ENCODE measurements at places on chromosomes 3 and 15.

DNA sequence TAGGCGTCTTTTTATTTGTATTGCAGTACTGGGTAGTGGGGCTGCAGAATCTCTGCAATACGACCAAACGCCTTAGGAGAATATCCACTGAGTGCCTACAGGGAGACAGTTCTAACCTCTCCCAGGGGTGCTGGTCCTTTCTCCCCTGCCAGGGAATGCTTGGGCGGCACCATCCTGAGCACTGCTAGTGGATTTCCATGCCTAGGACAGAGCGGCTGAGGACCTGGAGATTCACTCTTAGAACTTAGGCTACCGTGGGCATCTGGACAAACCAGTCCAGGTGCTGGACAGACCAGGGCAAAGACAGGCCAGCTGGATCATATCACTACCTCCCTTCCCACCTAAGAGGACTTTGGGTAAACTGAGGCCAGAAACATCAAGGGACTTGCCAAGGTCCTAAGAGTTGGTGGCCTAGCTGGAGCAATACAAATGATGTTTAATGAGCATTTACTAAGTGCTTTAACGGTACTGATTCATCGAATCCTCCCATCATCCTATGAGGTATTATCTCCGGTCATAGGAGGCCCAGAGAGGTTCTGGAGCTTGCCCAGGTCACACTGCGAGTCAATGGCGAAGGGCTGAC is 902 bp downstream of the TMEM44 start:
- no peak for DNase-seq

DNA sequence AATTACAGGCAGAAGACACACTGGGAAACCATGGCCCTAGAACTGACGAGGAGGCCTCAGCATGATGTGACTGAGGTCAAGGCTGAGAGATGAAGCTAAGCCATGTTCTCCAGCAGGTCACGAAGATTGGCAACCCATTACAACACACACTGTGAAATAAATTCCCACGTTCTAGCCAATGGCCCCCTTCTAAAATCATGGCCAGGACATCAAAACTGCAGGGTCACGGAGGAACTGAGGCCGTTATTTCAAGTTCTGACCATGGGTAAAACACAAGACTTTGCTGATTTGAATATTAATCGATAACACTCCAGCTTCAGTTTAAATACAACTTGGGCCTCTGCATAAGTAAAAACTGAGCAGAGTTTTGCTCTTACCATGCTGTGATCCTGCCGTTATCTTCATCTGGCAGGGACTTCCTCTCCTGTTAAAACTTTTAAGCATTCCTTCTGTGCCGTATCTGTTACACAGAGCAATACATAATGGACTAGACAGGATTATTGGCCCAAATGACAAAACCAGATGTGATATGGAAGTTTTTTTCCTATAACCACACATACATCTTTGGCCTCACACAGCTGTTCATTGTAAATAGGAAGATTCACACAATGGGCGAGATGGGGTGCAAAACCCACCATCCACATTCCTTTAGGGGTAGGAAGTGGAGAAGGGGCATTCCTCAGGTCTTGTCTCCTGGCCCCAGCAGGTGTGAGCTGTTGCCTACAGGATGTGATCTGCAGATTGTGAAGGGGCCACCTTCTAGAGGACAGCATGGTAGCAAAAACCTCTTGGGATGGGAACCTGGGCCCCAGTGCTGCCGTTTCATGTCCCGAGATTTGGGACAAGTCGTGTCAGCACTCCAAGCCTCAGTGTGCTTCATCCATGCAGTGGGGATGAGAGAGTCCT is 207.4 kb downstream of the OPA1 start:
- no peak for DNase-seq

DNA sequence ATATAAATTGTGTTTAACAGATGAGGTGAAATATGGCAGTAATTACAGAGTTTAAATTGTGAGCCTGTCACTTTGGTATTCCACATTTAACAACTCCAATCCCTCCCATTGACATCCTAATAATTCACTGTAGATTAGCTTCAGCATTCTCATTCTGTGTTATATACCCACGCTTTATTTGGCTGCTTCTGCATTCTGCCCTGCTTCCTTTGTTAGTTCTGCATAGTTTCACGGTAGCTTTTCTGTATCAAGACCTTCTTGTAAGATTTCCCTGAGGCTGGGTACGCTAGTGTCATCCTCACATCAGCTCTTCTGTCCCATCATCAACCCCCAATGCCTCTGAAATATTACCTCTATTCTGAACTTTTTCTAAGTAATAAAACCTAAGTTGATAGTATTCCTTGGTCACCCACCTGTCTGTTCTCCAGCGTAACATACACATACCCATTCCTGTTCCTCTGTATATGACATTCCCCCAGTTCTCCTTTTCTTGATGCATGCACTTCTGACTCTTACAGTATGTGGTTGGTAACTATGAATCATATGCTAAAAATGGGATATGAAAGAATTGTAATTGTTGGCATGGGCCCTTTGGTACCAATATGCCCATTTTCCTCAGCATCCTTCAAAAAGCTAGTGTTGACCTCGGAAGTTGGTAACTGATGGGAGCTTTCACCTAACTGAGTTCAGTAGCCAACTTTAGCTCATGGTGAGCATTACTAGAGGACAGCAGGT is 171.2 kb downstream of the KLHL25 start:
- no peak for DNase-seq

- DNase-seq: no peak
Measured at GRCh38 chr15:92650256-92650655, 5.3 kb downstream of the FAM174B start.

All from DMS53 (cell line).